Ascending aorta (tissue), 2 donors: ENCODE measurements at places on chromosomes 4 and X. TPM values are rescaled to one million over a fixed set of nuclear protein-coding genes. Genes with fewer than 3 reads are reported as not detected.

DNA sequence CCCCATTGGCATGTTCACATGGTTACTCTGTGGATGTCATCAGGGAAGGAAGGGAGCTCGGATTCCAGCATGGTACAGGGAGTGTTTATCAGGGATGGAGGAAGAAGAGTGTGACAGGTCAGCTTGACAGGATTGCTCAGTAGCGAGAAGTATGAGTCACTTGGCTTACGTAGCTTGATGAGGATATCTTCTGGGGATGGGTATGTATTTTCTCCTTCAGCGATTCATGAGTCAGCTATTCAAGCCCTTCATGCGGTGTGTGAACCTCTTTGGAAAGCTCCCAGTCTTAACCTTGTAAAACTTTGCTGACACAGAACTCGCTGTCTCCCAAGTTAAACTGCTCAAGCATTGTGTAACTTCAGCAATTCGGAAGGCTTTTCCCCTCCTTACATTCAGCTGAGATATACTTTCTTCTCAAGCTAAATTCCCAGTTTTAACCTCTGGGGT is 275.4 kb downstream of the ARHGAP10 start:
- no peaks in the 10 kb centered on the region for H3K27me3 ChIP-seq
- DNase-seq, result no peak
- no peaks in the 10 kb centered on the region for H3K36me3 ChIP-seq
- no peak overlapping the region for H3K27ac ChIP-seq

- no peak overlapping the region for H3K27ac ChIP-seq
- DNase-seq, result no peak
- no peaks in the 10 kb centered on the region for H3K4me1 ChIP-seq
- H3K27me3 ChIP-seq, result no peaks in the 10 kb centered on the region
Observed at GRCh38 chr4:112348488-112349158, 51.5 kb downstream of the ALPK1 start.

DNA sequence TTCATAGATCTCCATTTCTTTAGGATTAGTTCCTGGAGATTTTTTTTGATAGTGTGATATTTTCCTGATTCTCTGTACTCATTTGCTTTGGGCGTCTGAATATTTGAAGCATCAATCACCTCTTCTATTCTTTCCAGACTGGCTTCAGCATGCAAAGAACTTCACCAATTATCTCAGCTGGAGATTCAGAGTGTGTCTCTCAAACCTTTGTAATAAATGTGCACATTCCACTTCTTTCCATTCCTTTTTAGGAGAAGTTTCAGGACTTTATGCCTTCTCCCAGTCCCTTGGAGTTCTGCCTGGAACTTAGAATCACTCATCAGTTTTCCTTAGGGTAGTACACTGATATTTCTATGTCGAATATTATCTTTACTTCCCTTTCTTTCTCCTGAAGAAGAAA is 334.8 kb downstream of the TEX13C start:
- no peak overlapping the region for H3K4me3 ChIP-seq
- no peaks in the 10 kb centered on the region for H3K4me1 ChIP-seq
- H3K36me3 ChIP-seq, result no peaks in the 10 kb centered on the region

DNA sequence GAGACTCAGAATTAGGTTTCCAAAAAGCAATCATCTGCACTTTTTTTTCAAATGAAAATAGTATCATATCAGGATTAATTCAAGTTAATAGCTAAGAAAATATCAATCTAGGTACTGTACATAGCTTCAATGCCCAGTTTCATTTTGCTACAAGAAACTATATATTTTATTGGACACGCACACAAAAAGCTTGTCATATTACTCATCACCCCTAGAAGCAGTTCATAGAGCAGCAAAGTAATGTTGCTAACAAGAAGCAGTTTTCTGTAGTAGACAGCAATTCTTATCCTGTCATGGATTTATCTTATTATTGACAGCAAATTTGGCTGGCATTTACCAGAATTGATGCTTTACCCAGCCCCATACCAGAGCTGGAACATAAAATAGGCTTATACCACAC is 52.3 kb upstream of the LSM6 start:
- H3K36me3 ChIP-seq, result no peaks in the 10 kb centered on the region
- no peak overlapping the region for H3K27ac ChIP-seq
- H3K4me1 ChIP-seq, result no peaks in the 10 kb centered on the region
- no peak overlapping the region for H3K4me3 ChIP-seq

GRCh38 chr4:98639523-98639922 is 18.9 kb downstream of the TSPAN5 start:
- H3K27me3 ChIP-seq, result no peaks in the 10 kb centered on the region
- H3K27ac ChIP-seq, result no peak overlapping the region
- DNase-seq, result no peak
- H3K4me1 ChIP-seq, result no peaks in the 10 kb centered on the region
- no peak overlapping the region for H3K4me3 ChIP-seq

GRCh38 chrX:133232331-133232730 is 14.2 kb upstream of the TFDP3 start:
- no peaks in the 10 kb centered on the region for H3K4me1 ChIP-seq
- no peak overlapping the region for H3K27ac ChIP-seq
- no peaks in the 10 kb centered on the region for H3K36me3 ChIP-seq
- no peak overlapping the region for H3K4me3 ChIP-seq
- DNase-seq, result no peak

GRCh38 chrX:46436744-46437143 is 108.5 kb downstream of the ZNF674 start:
- no peaks in the 10 kb centered on the region for H3K4me1 ChIP-seq
- H3K36me3 ChIP-seq, result no peaks in the 10 kb centered on the region
- DNase-seq, result no peak
- no peak overlapping the region for H3K4me3 ChIP-seq
- H3K27me3 ChIP-seq, result no peaks in the 10 kb centered on the region
- H3K27ac ChIP-seq, result no peak overlapping the region

DNA sequence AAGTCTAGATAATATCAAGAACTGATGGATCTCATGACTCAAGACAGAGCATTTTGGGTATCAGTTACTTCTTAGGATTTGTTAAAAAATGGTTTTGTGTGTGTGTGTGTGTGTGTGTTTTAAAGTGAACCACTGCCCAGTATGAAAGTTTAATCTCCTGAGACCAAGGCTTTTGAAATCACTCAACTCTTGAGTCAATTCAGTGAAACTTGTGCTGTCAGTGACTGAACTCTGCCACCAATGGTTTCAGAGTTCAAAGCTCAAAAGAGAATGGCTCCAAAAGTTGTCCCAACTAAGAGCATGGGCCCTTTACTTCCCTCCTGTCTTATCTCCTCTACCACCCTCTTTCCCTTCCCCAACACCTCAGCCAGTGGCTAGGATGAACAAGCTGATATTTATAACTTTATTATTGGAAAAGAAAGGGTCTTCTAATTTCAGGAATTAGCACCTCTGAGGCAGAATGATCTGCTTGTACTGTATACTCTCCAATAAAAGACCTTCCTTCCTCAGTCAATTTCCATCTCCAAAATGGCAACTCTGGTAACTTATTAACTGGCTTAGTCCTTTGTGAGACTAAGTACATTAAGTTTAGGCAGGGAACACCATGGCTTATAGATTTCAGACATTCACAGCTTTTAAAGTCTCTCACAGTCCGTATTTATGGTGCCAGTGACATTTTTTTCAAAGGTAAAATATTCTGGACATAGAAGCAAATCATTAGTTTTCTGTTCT is 152.2 kb downstream of the REPS2 start:
- no peak overlapping the region for H3K27ac ChIP-seq
- H3K36me3 ChIP-seq, result no peaks in the 10 kb centered on the region
- no peak overlapping the region for H3K4me3 ChIP-seq
- H3K4me1 ChIP-seq, result no peaks in the 10 kb centered on the region
- H3K27me3 ChIP-seq, result peaks cover 3% of the 10 kb centered on the region
- DNase-seq, result no peak

GRCh38 chrX:23945206-23945605 is 37.4 kb downstream of the CXorf58 start:
- H3K4me1 ChIP-seq, result no peaks in the 10 kb centered on the region
- DNase-seq, result no peak
- no peak overlapping the region for H3K4me3 ChIP-seq
- no peaks in the 10 kb centered on the region for H3K27me3 ChIP-seq
- H3K27ac ChIP-seq, result no peak overlapping the region

DNA sequence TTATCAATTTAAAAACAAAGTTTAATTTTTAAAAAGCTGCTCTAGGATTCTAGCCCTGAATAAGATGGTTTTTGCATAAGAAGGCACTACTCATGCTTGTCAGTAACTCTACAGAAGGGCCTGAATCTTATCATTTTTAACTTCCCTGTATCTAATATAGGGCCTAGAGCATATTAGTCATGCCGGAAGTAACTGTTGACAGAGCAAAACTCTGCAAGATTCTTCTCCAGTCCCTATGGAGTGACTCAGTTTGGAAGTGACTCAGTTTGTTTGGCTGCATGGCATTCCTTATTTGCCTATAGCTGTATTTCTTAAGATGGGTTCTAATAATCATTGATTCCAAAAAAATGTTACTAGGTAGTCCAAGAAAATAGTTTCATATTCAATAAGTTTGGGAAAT is 431.8 kb upstream of the HTR2C start:
- H3K36me3 ChIP-seq, result no peaks in the 10 kb centered on the region
- no peak for DNase-seq
- H3K27me3 ChIP-seq, result no peaks in the 10 kb centered on the region
- no peaks in the 10 kb centered on the region for H3K4me1 ChIP-seq

DNA sequence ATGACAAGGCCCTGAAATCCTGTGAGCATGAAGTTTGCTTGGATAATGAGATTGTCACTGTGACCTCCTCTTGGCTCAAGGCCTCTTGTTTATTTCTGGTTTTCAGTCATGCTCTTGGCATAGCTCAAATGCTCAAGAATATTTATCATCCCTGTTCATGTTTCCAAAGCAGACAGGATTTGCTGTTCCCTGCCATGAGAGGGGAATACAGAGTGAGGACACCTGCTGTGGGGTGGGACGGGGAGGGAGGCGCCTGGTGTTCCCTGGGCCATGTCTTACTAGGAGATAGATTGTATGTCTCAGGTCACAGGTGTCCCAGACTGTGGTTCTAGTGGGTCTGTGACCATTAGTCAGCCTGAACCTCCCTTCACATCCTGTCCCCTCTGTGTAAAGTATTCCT is 34.9 kb upstream of the SH3RF1 start:
- no peaks in the 10 kb centered on the region for H3K36me3 ChIP-seq
- no peaks in the 10 kb centered on the region for H3K27me3 ChIP-seq
- no peak overlapping the region for H3K4me3 ChIP-seq
- no peak overlapping the region for H3K27ac ChIP-seq

The AMTN gene
- not detected for total RNA-seq

The TFE3 gene
- 141 TPM for total RNA-seq

The P2RY4 gene
- 1.3 TPM for total RNA-seq

The STARD8 gene
- total RNA-seq, result 16.0 TPM

The RBM47 gene
- total RNA-seq, result 7.1 TPM

The HSD17B10 gene
- 21.5 TPM for total RNA-seq
